Activated T-helper 1 cell treated with Interleukin-2 at 50 U/mL for 16 hours (primary cell): ENCODE measurements at places on chromosomes 11 and 22.

DNA sequence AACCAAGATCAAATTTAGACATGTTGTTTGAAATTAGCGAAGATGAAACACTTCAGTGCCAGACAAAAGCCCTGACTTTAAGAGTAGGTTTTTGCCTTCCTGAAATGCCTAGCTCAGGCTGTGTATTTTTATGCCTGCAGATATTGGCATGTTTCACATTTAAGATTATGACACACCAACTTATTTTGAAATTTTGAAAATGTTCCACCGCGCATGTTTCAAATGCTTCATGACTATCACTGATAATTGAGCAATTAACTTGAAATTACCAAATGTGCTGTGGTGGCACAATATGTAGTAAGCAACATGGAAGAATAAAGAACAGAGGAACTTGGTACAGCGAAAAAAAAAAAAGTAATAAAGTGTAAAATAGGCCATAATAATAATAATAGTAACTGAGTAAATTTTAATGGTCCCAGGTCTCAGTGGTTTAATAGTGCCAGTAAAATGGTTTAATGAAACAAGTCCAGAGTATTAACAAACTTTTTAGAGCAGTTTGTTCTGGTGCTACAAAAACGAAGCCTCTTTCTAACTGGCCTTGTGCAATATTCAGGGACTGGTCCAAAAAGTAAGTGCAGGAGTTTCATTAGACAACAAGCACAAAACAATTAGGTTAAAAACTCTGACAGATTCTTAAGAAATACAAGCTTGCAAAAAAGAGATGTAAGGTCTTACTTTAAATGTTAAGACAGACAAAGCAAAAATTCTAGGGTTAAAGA is 112.5 kb upstream of the SOX6 start:
- no peak for DNase-seq

GRCh38 chr11:25793637-25794036 is 538.3 kb upstream of the ANO3 start:
- no peak for DNase-seq

GRCh38 chr11:113373306-113373705 is 14.3 kb upstream of the ANKK1 start:
- no peak for DNase-seq

DNA sequence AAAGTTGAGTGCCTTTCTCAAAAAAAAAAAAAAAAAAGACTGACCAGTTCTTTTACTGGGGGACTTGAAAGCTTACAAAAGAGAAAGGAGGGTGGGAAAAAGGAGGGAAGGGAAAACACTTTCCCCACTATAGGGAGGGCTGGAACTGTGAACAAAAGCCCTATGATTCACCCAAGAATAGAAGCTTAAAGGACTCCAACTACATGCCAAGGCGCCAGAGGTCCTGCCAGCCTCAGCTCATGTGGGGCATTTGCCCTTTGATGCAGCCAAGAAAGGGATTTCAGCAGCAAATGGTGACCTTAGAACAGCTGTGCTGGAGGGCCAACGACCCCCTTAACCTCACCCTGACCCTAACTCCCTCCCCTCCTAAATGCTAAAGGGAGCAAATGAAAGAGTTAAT is 160.0 kb downstream of the NTM start:
- no peak for DNase-seq

DNA sequence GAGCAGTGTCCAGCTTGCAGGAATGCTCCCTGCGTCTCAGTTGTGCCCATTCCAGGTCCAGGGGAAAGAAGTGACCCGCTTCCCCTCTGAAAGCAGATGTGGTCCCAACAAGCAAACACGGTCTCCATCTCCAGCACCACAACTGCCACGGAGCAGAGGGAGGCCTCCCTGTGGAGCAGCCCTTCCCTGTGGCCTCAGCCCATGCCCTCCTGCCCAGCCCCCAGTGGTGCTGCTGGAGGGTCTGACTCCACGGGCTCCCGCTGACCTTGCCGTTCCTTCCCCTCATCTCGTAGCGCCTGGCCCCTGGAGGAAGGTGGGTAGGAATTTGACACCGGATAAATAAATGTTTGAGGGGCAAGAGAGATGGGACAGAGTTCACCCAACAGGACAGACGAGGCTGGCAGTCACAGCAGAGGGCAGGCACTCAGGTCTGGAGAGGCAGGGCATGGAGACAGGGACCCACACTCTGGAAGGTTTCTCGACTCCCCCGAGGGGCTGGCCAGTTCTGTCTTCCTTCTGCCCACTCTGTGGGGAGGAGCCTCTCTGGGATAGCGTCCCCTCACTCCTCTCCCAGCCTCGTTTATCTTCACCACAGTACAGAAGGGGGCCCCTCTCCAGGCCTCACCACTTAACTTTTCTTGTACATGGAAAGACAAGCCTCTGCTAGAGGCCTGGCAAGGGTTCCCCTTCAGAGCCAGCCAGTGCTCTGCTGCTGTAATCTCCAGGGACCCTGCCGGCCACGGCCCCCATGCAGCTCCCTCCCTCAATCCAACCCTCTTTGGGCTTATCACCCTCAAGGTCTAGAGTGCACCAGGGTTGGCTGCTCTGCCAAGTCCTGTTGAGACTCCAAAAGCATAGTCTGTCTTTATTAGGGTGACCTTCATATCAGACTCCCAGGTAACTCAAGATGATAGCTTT is 7.5 kb upstream of the ST3GAL4 start:
- DNase-seq = no peak

GRCh38 chr11:10803676-10804075 is 5.0 kb downstream of the EIF4G2 start:
- no peak for DNase-seq

- no peak for DNase-seq
Observed at GRCh38 chr22:41775976-41776375, 24.5 kb upstream of the CCDC134 start.

DNA sequence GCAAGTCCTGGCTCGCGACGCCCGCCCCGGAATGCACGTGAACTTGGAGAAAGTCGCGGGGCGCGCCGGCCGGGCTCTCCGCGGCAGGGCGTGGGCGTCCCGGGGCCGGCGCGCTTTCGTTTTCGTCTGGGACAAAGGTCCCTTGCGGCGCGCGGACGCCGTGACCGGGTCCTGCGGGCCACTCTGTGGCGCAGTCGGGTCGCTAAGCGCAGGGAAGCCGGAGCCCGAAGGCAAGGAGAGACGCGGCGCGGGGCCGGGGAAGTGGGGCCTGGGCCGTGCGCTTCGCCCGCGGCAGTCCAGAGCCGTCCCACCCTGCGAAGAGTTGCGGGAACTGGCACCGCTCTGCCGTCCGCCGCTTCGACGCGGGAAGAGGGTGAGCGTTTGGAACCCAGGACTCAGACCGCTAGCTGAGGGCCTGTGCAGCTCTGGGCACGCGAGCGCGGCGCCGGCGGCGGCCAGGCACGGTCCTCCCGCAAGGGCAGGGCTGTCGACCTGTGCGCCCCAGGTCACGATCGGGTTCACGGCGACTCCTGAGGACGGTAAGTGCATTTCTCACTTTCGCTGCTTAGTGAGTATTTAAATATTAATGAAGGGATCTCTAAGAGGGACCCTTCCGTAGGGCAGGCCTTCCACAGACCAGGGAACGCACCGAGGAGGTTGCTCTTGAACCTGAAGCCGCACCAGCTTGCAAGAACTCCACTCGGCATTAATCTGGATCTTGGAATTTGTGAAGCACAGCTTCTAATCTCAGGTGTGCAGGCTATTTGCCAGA is 78.0 kb upstream of the PPARA start:
- DNase-seq = no peak

DNA sequence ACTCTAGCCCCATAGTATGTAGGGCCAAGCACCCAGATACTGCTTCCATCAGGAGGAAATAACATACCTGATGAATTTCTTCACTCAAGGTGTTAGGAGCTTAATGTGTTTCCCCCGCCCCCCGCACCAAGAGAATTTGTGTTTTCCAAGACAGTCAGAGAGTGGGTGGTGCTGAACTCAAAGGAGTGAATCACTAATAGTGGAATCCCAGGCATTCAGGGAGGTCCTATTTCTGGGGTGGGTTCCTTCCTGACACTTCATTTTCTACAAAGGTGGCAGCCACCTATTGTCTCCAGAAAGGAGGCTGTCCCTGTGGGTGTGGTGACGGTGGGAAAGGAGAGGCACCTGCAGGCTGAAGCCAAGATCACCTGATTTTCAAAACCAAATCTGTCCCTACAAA is 50.8 kb upstream of the ELF5 start:
- DNase-seq = no peak

DNA sequence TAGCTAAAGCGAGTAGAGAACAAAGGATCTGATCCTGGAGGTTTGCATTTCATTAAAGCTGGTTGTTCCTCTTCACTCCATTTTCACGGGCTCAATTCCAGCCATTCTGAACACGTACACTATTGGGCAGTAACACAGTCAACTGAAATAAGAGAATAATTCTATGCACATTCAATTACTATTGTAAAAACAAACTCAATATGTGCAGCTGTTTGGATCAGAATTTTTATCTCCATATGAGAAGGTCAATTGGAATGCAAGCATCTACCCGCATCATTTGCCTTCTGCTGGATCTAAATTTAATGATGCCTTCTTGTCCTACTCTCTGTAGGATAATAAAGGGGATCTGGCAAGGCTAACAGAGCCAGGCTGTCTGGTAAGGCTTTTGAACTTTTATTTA is 562.8 kb upstream of the CCDC179 start:
- DNase-seq = no peak

- no peak for DNase-seq
Observed at GRCh38 chr22:29848111-29848510, 10.0 kb upstream of the ASCC2 start.

DNA sequence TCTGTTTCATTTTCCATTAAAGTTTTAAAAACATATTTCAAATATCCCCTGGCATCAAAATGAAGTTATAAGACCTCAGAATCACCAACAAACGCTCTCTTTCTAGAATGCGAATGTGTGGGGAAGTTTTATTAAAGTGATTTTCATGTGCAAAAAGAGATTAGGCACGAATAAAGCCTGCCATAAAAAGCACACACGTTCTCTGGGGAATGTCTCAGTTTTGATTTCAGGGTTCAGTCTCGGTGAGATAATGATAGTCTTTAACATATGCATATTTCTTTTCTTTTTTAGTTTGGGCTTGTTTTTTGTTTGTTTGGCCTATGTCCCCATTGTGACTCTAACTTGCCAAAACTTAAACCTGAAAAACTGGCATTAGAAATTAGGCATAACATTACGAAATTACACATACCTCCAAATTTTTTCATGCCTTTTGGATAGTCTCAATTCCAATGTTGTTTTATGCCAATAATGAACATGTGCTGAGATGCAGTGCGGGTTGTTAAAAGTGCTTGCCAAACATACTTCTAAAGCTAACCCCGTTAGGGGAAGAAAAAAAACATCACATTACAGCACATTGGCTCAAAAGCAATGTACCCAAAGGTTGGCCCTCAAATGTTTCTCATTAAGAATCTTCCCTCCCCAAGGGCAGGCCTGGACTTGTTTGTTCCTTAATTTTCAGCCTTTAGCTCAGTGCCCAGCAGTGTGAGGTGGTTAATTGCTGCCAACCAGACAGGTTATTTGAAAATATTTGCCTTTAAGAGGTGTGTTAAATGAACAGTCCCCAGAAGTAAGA is 33.2 kb upstream of the FBLN1 start:
- no peak for DNase-seq

DNA sequence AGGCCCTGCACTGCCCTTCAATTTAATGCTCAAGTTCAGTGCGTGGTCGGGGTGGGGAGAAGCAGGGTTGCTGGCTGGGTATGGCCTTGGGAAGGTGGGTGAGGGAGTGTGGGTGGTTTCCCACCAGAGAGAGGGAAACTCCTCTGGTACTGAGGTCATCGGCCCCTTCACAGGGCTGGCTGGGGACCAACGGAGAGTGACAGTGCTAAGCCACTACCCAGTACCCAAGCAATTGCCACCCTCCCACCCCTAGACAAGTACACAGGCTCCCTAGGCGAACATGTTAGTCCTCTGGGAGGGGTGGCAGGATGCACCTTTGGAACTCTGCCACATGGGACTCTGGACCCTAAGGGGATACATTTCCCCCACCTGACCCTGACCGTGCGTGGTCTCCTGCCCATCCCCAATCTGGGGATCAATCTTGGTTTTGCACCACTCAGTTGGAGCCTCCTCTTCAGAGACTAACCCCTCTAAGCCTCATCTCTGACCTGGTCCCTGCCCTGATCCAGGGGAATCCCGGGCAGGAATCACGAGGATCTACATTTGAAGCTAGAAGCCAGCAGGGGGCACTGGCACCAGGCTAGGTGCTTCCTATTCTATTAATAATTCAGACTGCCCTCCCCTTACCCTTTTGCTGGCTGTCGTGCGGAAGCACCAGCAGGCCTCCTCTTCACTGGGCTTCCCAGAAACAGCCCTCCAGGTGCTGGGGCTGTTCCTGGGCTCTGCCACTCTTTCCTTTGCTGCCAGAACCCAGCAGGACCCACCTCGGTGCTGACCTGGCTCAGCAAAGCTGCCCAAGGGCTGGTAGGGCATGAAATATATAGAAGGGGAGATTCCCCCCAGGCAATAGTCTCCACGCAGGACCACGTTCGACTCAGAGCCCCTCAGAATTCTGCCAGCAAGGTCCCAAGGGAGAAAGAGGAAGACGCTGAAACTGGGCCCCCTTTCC is 377.7 kb downstream of the TENM4 start:
- DNase-seq = no peak

GRCh38 chr11:106466521-106467080 is 389.1 kb downstream of the AASDHPPT start:
- DNase-seq = no peak

GRCh38 chr11:1485504-1485885 is 1.1 kb downstream of the MOB2 start:
- no peak for DNase-seq

DNA sequence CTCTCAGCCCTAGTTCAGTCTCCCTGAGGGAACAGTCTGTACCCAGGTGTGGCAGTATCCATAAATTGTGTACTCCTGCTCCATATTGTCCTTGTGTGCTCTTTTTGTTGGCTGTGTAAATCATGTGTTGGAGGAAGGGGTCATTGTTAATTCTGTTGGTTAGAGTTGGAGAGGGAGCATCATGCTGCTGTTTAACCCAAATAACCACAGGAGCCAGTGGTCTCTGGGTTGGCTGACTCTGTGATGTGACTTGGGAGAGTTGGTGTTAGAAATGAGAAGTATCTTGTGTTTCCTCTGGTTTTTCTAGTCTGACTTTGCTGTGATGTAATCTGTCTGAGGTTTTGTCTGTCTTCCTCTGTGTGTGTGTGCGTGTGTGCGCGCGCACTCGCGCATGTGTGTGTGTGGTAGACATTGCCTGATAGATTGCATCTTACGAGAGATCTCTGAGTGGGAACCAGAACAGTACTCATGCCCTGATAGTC is 30.5 kb downstream of the CTNND1 start:
- peak; percentile 76 for DNase-seq

- no peak for DNase-seq
Observed at GRCh38 chr22:42907404-42908373, 50.6 kb upstream of the ARFGAP3 start.
